ENCODE measurements at places on chromosomes 5 and 9.
A peak's percentile ranks its signal among the peaks of the same experiment; 100 is the strongest.

- H3K27ac ChIP-seq: no peak overlapping the region
- no peak for DNase-seq
- no peaks in the 10 kb centered on the region for H3K27me3 ChIP-seq
- no peaks in the 10 kb centered on the region for H3K4me1 ChIP-seq
- no peaks in the 10 kb centered on the region for H3K36me3 ChIP-seq
Observed at GRCh38 chr5:41707853-41708603, 162.2 kb downstream of the OXCT1 start.

GRCh38 chr9:127927201-127927987 lies 3.2 kb downstream of the PIP5KL1 start:
- H3K27ac ChIP-seq: no peak overlapping the region
- H3K4me1 ChIP-seq: peaks cover 4% of the 10 kb centered on the region
- H3K36me3 ChIP-seq: no peaks in the 10 kb centered on the region
- DNase-seq: peak; percentile 82
- no peak overlapping the region for H3K4me3 ChIP-seq
- no peaks in the 10 kb centered on the region for H3K27me3 ChIP-seq

GRCh38 chr5:179763215-179763945 lies 30.4 kb upstream of the LTC4S start:
- DNase-seq: no peak
- H3K36me3 ChIP-seq: no peaks in the 10 kb centered on the region
- H3K4me3 ChIP-seq: no peak overlapping the region

DNA sequence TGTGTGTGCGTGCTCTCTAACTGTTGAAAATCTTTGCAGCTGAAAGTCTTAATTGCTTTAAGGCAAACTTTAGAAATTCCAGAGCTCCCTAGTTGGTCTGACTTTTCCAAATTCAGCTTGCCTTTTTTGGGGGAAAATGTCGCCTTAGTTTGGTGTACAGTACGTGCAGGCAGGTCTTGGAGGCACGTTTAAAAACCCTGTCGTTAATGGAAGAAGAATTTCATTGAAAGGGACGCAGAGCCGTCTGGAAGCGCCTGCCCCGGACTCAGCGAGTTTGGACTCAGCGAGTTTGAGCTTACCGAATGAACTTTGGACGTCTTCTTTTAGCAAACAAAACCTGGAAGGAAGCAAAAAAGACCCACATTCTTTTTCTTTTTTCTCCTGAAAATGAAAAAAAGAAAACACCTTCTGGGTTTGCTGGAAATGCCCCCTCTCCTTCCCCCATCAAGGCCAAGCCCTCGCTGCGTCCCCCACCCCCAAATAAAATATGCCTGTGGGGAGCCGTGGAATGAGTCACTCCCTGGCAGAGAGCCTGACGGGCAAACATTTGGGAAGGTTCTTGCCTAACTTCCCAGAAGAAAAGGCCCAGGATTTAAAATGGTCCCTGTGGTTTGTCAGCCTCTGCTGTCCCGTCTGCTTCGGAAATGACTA lies 1.5 kb downstream of the NEK6 start:
- H3K4me1 ChIP-seq: peaks cover 42% of the 10 kb centered on the region
- DNase-seq: peak; percentile 83
- H3K36me3 ChIP-seq: no peaks in the 10 kb centered on the region
- no peaks in the 10 kb centered on the region for H3K27me3 ChIP-seq

DNA sequence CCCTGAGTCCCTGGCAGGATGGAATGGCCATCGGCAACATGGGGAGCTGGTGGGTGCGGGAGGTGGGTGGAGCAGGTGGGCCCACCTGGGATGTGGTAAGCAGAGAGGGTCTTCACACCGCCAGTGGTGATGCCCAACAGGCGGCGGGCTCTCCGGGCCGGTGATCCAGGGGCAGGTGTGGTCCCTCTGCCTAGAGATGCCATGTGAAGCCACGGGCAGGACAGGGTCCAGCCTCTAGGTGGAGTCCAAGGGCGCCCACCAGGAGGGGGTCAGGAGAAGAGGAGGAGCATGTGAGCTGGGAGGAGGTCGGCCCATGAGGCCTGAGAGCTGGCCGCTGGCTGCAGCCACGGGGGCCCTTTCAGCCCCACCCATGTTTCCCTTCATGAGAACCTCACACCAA lies 221.1 kb downstream of the FANCC start:
- no peak overlapping the region for H3K27ac ChIP-seq
- H3K27me3 ChIP-seq: no peaks in the 10 kb centered on the region
- DNase-seq: no peak
- no peak overlapping the region for H3K4me3 ChIP-seq
- H3K36me3 ChIP-seq: no peaks in the 10 kb centered on the region

DNA sequence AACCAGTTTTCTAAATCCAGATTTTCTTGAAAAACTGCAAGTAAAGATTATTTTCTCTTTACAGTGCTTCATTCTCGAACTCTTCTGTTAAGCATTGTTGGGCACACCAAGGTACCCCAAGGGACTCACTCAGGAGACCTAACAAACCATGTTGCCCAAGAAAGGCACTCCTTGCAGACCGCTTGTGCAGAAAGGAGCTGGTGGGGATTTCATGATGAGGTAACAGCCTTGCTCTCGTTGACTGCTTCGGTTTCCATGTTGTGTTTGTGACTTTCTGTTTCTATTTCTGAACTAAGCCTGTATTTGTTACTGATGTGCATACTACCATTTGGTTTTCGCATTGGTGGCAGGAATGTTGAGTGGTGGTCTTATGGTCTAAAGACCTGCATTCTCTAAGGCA lies 266.6 kb upstream of the DAP start:
- H3K27me3 ChIP-seq: no peaks in the 10 kb centered on the region
- no peak for DNase-seq
- no peak overlapping the region for H3K27ac ChIP-seq
- no peaks in the 10 kb centered on the region for H3K4me1 ChIP-seq
- H3K4me3 ChIP-seq: no peak overlapping the region

DNA sequence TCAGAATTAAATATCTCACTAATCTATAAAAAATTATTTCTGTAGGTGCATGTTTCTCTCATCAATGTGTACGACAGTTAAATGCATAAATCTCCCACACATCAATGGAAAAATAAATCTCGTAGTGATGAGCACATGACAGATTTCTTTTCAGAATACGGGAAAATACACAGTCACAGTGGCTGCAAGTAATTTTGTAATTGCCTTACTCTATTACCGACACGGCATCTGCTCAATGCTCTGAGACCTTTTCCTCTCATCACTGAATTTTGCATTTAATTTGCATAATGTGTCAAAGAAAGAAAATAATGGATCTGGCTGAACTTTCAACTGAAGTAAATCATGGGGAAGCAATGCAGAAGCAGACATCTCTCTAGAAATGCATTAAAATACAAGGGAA lies 37.2 kb downstream of the PDE4D start:
- H3K4me3 ChIP-seq: no peak overlapping the region
- no peaks in the 10 kb centered on the region for H3K36me3 ChIP-seq
- no peak for DNase-seq
- H3K27ac ChIP-seq: no peak overlapping the region
- H3K4me1 ChIP-seq: no peaks in the 10 kb centered on the region

- no peaks in the 10 kb centered on the region for H3K27me3 ChIP-seq
- no peak overlapping the region for H3K27ac ChIP-seq
- DNase-seq: no peak
- H3K4me1 ChIP-seq: peaks cover 39% of the 10 kb centered on the region
- no peak overlapping the region for H3K4me3 ChIP-seq
Observed at GRCh38 chr9:87643107-87643650, 82.7 kb upstream of the CTSL start.

DNA sequence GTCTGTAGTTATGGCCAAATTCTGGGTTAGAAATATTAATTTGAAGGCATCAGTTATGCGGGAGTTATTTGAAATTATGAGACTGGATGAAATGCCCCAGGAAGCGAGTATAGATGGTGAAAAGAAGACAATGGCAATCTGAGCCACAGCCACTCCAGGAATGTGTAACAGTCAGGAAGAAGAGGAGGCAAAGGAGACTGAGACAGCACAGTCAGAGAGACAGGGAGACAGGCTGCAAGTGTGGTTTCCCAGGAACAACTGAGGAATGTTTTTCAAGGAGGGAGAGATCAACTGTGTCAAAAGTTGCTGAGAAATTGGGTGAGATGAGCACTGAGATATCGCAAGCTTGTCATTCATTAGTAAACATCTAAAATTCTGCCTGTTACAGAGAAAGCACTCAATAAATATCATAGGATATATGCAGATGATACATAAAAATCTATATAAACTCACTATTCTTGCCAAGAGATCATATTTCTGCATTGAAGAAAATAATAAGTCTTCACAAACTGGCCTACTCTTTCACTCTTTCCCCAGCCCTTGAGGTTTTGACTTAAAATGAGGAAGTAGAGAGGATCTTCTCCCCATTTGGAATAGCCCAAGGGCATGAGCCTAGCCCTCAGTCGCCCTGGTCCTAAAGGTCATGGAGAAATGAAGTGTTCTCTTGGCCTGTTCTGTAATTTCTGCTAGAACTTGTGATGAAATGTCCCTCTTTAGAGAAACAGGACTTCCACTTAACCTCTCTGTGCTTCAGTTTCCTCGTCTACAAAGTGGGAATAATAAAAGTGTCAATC lies 48.5 kb upstream of the RLN1 start:
- H3K4me1 ChIP-seq: no peaks in the 10 kb centered on the region
- no peaks in the 10 kb centered on the region for H3K27me3 ChIP-seq
- H3K36me3 ChIP-seq: no peaks in the 10 kb centered on the region
- H3K4me3 ChIP-seq: no peak overlapping the region

GRCh38 chr5:138843316-138844124 lies 31.6 kb downstream of the LRRTM2 start:
- H3K4me1 ChIP-seq: peaks cover 23% of the 10 kb centered on the region
- H3K4me3 ChIP-seq: no peak overlapping the region
- no peaks in the 10 kb centered on the region for H3K36me3 ChIP-seq
- DNase-seq: no peak
- no peak overlapping the region for H3K27ac ChIP-seq

GRCh38 chr9:33676746-33677505 lies 118.4 kb upstream of the PRSS3 start:
- no peaks in the 10 kb centered on the region for H3K36me3 ChIP-seq
- no peaks in the 10 kb centered on the region for H3K4me1 ChIP-seq
- peak; percentile 41 for DNase-seq
- peak overlapping the region; percentile 18 for H3K4me3 ChIP-seq
- no peak overlapping the region for H3K27ac ChIP-seq

DNA sequence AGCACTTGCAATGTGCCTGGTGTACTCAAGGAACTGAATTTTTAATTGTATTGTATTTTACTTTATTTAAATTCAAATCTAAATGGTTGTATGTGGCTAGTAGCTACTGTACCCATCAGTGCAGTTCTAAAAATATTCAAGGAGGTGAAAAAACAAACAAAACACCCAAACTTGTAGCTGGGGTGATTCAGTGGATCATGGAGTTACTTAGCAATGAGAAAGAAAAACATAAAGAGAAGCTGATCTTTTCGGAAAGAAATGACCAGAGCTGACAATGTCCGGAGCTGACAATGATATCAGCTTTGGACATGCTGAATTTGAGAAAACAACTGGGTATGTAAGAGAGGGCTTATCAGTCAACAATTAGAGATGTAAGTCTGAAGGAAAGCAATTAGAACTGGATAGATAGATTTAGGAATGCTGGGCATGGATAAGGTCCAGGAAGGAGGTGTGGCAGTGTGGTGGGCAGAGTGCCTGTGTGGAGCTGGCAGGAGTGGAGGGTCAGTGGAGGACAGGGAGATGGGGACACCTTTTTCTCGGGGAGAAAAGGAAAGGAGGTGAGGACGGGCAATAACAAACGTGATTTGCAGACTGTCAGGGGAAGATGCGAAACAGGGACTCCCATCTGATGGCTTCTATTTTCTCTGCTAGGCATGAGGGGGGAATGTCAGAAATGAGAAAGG lies 113.2 kb downstream of the DCP2 start:
- H3K36me3 ChIP-seq: no peaks in the 10 kb centered on the region
- H3K4me3 ChIP-seq: no peak overlapping the region
- no peaks in the 10 kb centered on the region for H3K27me3 ChIP-seq
- no peak for DNase-seq
- peaks cover 9% of the 10 kb centered on the region for H3K4me1 ChIP-seq
- no peak overlapping the region for H3K27ac ChIP-seq
